ENCODE measurements at places on chromosomes 1 and 21.

- no peak for DNase-seq
These were observed 18.5 kb upstream of the TBX15 start for GRCh38 chr1:119006406-119007279.

- DNase-seq, result no peak
These were observed 252.5 kb upstream of the RGS18 start for GRCh38 chr1:191905781-191906180.

DNA sequence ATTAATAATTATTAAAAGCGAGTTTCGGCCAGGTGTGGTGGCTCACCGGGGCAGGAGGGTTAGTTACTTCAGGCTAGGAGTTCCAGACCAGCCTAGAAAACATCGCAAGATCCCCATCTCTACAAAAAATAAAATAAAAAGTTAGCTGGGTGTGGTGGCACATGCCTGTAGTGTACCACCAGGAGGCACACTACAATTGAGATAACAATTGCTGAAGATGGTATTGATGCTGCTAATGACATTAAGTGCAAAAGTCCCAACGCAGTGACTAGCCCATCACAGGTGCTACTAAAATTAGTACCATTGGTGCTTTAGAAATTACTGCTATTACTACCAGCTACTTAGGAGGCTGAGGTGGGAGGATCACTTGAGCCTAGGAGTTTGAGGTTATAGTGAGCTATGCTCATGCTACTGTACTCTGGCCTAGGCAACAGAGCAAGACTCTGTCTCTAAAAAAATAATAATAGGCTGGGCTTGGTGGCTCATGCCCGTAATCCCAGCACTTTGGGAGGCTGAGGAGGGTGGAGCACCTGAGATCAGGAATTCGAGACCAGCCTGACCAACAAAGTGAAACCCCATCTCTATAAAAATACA is 156.6 kb downstream of the GREM2 start:
- DNase-seq, result no peak

GRCh38 chr1:53076165-53076564 is 14.2 kb downstream of the PODN start:
- DNase-seq, result no peak

GRCh38 chr1:82586473-82586872 is 785.7 kb downstream of the ADGRL2 start:
- DNase-seq, result no peak

DNA sequence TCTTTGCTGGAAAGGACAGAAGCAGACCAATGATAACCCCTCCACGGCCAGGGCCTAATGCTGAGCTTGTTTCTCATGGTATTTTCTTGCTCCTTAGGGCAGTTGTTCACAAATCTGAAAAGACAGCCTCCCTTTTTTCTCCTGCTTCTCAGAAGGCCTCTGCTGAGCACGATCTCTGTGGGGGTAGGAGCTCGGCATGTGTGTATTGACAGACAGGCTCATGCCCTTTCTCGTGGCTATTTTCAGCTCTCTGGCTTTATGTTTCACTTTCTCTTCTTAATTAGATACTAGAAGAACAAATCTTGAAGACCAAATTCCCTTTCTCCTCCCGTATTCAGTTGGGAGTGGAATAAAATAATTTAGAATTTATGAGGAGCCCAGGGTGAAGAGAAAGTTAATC is 768 bp upstream of the RIIAD1 start:
- DNase-seq, result no peak

DNA sequence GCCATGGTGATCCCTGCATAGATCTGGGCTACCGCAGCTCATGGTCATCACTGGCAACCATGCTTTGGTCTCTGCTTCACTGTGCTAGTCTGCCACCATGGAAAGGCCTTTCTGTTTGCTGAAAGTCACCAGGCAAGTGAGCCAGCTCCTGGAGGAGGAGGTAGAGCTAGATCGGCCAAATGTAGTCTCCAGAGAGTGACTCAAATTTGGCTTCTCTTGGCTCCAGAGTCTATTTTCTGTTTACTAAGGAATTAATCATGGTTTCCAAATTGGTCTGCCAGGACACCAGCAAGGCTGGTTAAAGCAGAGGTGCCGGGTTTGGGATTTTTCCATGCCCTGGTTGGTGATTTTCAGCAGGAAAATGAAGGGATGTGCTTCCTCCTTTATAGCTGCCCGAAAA is 52.7 kb upstream of the IVNS1ABP start:
- DNase-seq, result no peak

- DNase-seq, result no peak
These were observed 68.1 kb downstream of the VWA5B1 start for GRCh38 chr1:20358761-20359263.

GRCh38 chr1:89715677-89716076 is 82.8 kb downstream of the LRRC8C start:
- no peak for DNase-seq

DNA sequence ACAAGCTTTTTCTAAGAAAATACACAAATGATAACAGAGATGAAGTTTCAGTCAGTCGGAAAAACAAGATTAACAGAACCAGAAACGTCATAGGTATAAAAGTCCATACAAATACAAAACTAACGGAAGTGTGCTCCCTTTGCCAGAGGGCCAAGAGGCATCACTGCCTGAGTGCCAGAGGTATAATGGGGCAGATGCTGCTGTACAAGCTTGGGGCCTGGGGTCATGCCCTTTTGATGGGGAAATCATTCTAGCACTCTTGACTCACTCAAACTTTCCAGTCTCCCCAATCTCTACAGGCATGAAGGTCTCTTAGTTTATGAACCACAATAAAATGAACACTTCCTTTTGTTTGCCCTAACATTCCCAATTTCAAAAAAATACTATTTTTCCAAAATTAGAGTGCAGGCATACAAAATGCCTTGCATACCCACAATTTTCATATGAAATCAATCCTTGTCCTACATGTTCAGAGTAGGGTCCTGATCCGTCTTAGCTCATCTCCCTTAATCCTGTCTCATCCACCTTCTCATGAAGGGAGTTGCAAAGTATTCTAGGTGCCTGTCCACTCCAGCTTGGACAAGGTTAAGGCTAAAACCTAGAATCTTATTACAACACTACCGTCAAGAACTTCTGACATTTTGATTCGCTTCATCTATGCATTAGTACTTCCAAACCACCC is 1.5 kb downstream of the RPL22 start:
- DNase-seq, result no peak

DNA sequence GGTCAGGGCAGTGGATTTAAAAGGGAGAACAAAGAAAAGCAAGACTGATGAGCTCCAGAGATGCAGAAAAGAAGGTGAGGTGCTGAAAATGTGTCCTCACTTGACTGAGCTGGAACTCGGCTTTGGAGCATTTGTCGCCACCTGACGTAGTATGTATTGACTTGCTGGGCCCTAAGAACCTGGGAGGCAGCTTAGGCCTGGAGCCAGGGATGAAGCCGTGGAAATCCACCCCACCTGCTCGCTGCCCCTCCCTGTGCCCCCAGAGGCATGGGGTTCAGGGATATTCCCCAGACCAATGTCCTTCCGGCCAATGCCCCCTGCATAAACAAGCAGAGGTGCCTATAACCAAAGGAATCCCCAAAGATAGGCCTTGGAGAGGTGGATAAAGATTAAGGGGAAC is 14.3 kb downstream of the MRAP start:
- DNase-seq, result no peak

GRCh38 chr1:8889103-8889846 is 10.8 kb upstream of the ENO1 start:
- no peak for DNase-seq

DNA sequence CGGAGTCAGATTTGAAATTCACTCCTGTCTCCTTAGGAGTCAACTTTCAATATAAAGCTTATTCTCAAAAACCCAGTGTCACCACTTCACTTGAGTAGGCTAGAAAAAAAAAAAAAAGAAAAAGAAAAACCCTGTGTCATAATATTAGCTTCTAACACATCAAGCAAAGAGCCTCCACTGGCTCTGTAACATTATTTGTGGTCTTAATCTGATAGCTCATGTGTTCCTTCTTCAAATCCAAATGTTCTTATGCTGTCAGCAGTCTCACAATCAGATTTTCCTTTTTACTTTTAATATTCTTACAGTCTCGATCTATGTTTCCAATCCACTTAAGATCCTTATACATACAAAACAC is 26.1 kb upstream of the PSMG1 start:
- no peak for DNase-seq

DNA sequence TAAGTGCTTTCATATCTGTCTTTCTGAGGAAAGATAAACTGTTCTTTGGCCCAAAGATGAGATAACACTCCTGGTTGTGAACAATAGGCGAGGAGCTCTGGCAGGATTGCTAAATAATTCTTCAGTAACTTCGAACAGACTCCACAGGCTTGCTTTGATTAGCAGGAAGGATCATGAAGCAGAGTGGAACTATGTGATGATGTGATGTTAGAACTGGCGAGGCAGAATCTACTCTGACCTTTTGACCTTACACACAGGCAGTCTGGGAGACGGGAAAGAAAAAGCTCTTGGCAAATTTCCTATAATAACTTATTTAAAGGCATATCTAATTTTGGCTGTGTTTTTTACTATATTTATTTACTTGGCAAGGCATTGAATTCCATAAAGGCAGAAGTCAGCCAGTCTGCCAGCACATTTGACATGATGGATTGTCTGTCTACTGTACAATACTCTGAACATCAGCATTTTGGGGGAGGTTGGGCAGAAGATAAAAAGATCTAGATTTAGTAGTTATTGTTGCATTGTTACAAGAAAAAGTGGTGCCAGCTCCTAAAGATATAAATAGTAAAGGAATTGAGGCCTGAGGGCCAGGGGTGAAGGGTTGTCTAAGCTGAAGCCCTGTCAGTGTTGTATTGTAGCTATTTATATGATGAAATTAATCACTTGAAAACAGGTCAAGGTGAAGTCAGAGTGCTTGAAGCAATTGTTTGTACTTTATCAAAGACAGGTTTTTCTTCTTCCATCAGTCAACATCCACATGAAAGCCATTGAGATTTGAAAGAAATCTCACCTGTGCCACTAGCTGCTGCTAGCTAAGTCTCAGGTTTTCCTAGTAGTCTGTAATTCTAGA is 708.8 kb downstream of the LTN1 start:
- DNase-seq, result no peak

- DNase-seq, result no peak
These were observed 50.1 kb downstream of the RASAL2 start for GRCh38 chr1:178143730-178144690.

DNA sequence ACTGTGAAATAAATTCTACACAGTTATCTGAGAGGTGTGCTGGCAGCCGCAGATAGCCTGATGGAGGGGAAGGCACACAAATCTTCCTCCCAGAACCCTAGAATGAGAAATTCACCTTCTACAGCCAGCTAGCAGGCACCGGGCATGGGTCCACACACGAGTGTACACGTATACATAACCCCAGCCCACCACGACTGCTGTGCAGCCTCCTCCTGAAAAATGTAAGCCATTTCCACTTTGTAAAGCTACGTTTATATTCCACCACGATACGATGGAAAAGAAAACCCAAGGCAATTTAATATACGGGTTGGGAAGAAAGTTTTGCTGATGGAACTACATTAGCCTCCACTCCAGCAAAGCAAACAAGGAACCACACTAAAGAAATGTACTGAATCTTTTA is 1.8 kb downstream of the BTG3 start:
- no peak for DNase-seq

- no peak for DNase-seq
These were observed 7.7 kb upstream of the ZNF669 start for GRCh38 chr1:247111700-247112478.

GRCh38 chr1:12614402-12615158 is 3.4 kb downstream of the DHRS3 start:
- DNase-seq, result no peak

DNA sequence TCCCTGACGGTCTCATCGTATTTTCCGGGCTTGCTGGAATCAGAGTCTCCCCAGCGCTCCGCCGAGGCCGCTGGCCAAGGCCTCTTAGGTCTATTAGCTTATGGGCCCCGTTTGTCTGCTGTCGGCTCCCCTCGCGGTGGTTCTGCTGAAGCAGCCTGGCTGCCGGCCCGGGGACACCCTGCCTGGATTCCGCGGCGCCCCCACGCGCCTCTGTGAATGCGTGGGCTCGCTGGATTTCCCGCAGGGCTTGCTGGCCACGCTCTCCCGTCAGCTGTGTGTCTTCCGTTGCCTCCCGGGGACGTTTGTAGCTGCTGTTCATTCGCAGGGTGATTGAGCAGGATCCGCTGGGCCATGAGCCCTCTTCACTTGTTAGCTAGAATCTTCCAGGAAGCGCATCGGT is 8.4 kb downstream of the LRRC3 start:
- no peak for DNase-seq

DNA sequence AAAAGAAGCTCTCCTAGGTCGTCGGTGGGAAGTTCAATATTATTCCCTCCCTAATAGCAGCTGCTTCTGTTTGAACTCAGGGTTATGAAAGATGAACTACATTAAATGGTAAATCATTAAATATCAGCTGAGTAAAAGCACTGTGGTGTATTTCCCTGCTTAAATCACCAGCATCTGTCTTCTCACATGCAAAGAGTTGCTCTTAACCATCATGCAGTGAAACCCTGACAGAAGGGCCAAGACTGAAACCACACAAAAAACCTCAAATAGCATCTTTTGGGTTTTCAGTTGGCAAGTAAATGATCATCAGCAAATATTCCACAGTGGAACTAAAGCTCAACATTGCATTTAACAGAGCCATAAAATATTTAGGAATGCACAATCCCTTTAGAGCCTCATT is 380.0 kb upstream of the ADGRL2 start:
- DNase-seq, result no peak

GRCh38 chr1:12618965-12619791 is 1.2 kb upstream of the DHRS3 start:
- DNase-seq, result no peak

GRCh38 chr1:217563179-217563578 is 67.7 kb downstream of the GPATCH2 start:
- no peak for DNase-seq

DNA sequence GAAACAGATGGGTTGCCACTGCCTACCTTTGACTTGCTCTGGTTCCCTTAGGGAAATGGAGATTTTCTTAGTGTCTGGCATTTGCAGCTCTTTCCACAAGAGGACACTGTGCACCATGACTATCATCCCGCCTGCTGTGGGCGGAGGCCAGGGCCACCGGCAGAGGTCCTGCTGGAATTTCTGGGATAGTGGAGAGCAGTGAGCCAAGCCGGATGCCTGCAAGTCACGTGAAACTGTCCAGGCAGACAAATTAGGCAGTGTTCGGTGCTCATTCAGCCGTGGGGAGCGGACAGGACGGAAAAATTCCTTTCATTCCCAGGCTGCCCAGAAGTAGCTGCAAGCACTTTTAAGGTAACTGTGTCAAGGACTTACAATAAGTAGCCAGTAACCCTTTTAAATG is 43.4 kb downstream of the IGSF5 start:
- no peak for DNase-seq

GRCh38 chr21:21973806-21974205 is 975.6 kb downstream of the NCAM2 start:
- no peak for DNase-seq

GRCh38 chr1:226960944-226961765 is 21.1 kb downstream of the COQ8A start:
- DNase-seq, result no peak

All from activated CD8-positive, alpha-beta memory T cell treated with anti-CD3 and anti-CD28 coated beads for 1 hour (primary cell).